Epithelial cell of proximal tubule (primary cell): ENCODE measurements at places on chromosomes 7 and 10. TPM values are rescaled to one million over a fixed set of nuclear protein-coding genes. Genes with fewer than 3 reads are reported as not detected.

- no peak for DNase-seq
Measured at GRCh38 chr7:153190452-153190851, 430.9 kb downstream of the ACTR3B start.

- no peak for DNase-seq
Measured at GRCh38 chr7:133345690-133346421, 93.0 kb downstream of the EXOC4 start.

DNA sequence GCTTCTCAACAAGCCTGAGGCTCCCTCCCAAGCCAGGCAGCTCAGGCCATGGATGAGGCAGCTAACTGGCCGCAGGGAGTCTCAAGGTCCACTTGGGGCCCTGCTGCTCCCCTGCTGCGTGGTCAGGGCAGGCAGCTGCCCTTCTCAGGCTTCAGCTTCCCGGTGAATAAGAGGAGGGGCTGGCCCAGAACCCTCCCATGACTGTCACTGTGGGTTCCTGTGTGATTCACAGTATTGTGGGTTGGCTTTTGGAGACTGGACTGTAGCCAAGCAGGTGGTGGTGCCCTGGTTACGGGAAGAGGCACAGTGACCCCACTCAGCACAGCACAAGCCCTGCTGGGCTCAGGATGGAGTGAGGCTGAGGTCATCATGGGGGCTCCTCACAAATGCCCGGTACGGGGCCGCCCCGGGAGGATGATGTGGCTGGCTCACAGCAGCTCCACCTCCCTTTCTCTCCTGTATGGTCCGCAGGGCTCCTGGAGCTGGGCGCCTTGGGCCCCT, 189.8 kb downstream of the HECW1 start:
- DNase-seq: peak; percentile 61

GRCh38 chr10:46264336-46264735, 22.5 kb upstream of the ANTXRL start:
- DNase-seq: no peak

DNA sequence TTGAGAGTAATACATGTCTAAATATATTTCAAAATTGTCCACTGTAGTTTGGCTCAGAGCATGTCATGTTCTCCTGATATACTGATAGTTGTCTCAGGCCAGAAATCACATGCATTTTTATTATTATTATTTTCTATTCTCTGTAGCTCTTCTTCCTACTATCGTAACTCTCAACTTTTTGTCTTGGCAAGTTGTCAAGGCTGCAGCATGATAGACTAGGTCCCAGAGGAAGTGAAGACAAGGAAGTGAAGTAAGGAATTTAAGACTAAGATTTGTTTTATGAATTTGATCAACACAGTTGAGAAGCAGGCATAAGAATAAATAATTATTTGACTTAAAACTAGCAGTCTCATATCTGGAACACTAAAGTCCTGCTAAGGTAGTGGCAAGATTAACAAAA, 369.5 kb downstream of the ABCA13 start:
- no peak for DNase-seq

- DNase-seq: no peak
Measured at GRCh38 chr10:128922619-128923196, 544.3 kb upstream of the MGMT start.

- DNase-seq: no peak
Measured at GRCh38 chr10:87659571-87660483, at the start of gene PAPSS2. PAPSS2 (plus strand) TSS chr10:87659878; CDS start chr10:87659982, 104 bp downstream.

GOLGA7B gene
- 0.12 and 0.43 TPM in 2 replicates for total RNA-seq

- no peak for DNase-seq
Measured at GRCh38 chr7:153509768-153510167, 542.4 kb upstream of the DPP6 start.

GRCh38 chr7:105132335-105132734, 118.3 kb downstream of the KMT2E start:
- no peak for DNase-seq

KIAA1549 gene
- total RNA-seq: 1.8 and 4.3 TPM in 2 replicates

DNA sequence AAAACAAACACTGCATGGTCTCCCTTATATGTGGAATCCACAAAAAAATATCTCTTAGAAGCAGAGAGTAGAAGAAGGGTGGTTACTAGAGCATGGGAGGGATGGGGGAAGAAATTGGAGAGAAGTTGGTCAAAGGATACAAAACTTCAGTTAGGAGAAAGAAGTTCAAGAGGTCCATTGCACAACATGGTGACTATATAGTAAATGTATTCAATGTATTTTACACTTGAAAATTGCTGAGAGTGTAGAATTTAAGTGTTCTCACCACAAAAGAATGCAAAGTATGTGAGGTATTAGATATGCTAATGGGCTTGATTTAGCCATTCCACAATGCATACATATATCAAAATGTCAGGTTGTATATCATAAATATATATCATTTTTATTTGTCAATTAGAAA, 232.0 kb upstream of the CELF2 start:
- no peak for DNase-seq

DNA sequence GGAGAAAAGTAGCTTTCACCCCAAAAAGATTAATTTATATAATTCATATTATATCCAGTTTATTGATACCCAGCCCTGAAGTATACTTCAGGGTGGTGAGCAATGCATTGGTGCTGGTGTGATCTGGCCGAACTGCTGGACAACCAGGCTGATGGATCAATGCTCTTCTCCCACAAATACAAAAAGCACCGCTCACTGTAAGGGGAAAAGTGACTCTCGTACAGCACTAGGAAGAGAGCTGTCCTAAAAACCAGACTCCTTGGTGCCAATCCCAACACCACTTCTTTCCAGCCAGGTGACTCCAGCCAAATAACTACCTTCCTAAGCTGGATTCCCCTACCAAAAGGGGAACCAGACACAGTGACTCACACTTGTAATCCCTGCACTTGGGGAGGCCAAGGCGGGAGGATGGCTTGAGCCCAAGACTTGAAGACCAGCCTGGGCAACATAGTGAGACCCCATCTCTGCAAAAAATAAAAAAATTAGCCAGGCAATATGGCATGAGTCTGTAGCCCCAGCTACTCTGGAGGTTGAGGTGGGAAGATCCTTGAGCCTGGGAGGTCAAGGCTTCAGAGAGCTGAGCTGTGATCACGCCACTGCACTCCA, 13.1 kb upstream of the TNPO3 start:
- no peak for DNase-seq

NCAPG2 gene
- 30.1 and 35.2 TPM in 2 replicates for total RNA-seq

EN2 gene
- not detected in 2 replicates for total RNA-seq

GRCh38 chr7:130951303-130951975, 217.4 kb upstream of the KLF14 start:
- DNase-seq: no peak

GRCh38 chr7:7653593-7654187, 13.1 kb downstream of the UMAD1 start:
- DNase-seq: no peak
